ENCODE measurements at places on chromosomes 3 and 15.

- DNase-seq = no peak
Measured at GRCh38 chr3:20123131-20123652, 62.8 kb downstream of the SGO1 start.

- DNase-seq = no peak
Measured at GRCh38 chr3:52118156-52118875, 35.9 kb downstream of the POC1A start.

DNA sequence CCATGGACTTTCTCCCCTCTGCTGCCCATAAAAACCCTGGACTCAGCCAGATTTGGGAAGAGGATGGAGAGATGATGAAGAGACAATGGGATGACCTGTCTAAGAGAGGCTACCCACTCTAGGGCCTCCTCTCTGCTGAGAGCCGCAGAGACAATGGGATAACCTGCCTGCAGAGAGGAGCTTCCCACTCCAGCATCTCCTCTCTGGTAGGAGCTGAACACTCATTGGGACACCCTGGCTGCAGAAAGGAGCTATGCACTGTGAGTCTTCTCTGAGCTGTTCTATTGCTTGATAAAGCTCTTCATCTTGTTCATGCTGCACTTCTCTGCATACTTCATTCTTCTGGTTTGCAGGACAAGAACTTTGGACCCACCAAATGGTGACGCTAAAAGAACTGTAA, 4.5 kb upstream of the XCR1 start:
- DNase-seq = no peak

- DNase-seq = no peak
Measured at GRCh38 chr3:78846718-78847117, 921.1 kb downstream of the ROBO1 start.

DNA sequence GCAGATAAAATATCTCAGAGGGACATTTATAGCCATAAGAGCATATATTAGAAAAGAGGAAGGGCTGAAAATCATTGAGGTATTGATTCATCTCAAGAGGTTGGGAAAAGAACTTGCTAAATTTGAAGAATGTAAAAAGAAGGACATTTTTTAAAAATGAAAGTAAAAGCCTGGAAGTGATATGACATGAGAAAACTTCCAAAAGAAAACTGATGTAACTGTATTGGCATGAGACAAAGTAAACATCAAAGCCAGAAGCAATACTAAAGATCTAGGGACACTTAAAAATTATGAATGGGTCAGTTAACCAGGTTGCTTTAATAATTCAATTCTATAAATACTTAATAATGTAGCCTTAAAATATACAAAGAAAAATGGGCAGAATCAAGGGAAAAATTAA, 31.9 kb downstream of the CEP63 start:
- no peak for DNase-seq

DNA sequence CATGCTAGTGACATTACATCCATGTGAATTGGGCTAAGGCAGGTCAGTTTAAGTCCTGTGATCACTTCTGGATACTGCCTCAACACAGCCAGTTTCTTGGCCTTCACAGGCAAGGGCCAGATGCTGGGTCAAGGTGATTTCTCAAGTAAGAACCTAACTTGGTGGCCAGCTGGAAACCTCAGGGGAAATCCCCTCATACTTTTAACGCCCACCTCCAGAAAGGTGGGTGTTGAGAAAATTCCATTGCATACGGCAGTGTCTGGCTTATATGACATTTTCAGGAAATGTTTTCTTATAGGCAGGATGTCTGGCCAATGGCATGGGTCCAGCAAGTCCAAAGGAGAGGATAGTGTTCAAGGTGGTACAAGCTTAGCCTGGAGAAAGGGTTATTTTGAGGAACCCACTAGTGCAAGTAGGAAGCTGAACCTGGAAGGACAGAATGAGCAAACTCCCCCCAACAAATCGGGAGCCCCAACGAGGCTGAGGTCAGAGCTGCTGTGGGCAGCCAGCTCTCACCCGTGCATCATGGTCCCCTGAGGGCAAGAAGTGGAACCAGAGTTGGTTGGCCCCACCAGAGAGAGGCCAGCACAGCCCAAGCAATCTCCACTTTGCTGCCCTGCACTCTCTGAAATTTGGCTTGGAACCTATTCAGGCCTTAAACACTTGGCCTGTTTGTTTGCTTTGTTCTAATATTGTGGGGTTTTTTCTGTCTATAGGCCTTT, 135.4 kb downstream of the PDE8A start:
- DNase-seq = no peak

- no peak for DNase-seq
Measured at GRCh38 chr15:100172356-100173024, 169.3 kb downstream of the ADAMTS17 start.
